Upper lobe of right lung (tissue), 1 donor: ENCODE measurements at places on chromosomes 16 and 17. TPM values are rescaled to one million over a fixed set of nuclear protein-coding genes. Genes with fewer than 3 reads are reported as not detected.

Gene NEURL4
- total RNA-seq: 37.6 TPM

Gene TNFRSF17
- 0.41 TPM for total RNA-seq

Gene ZG16B
- total RNA-seq: not detected

Gene CCL8
- 1.5 TPM for total RNA-seq

Gene PITPNM3
- total RNA-seq: 15.6 TPM

Gene TLCD2
- 12.7 TPM for total RNA-seq

Gene FOXJ1
- total RNA-seq: 2.9 TPM

Gene KRT222
- 1.3 TPM for total RNA-seq

Gene TBKBP1
- 14.7 TPM for total RNA-seq

Gene KRTAP9-4
- not detected for total RNA-seq

Gene GPR142
- not detected for total RNA-seq

Gene VMO1
- 5.6 TPM for total RNA-seq

Gene ITGB4
- total RNA-seq: 82.2 TPM

Gene HOXB3
- total RNA-seq: 13.3 TPM

Gene CES1
- total RNA-seq: 293 TPM

Gene TEKT5
- total RNA-seq: not detected

Gene SAT2
- 81.7 TPM for total RNA-seq

Gene KRTAP4-6
- total RNA-seq: not detected

Gene UBALD2
- total RNA-seq: 56.7 TPM

Gene CPHXL2
- not detected for total RNA-seq

Gene OR3A3
- not detected for total RNA-seq

Gene UMOD
- total RNA-seq: not detected

Gene SPNS2
- total RNA-seq: 67.0 TPM

Gene PPP1R27
- not detected for total RNA-seq

Gene FBXW10B
- 1.4 TPM for total RNA-seq

Gene IL21R
- total RNA-seq: 3.9 TPM

Gene KRTAP4-5
- total RNA-seq: not detected

Gene NDRG4
- total RNA-seq: 48.1 TPM

Gene GDPD3
- 11.5 TPM for total RNA-seq

Gene SLC6A4
- 72.9 TPM for total RNA-seq

Gene ATP2A1
- total RNA-seq: 0.46 TPM

Gene ZNF19
- 11.4 TPM for total RNA-seq

Gene KRTAP16-1
- total RNA-seq: not detected
